ENCODE measurements at places on chromosomes 16 and 17. TPM values are rescaled to one million over a fixed set of nuclear protein-coding genes. Genes with fewer than 3 reads are reported as not detected.

- peak; percentile 89 for DNase-seq
Observed at GRCh38 chr16:48503779-48504178, 106.2 kb downstream of the N4BP1 start.

- no peak for DNase-seq
Observed at GRCh38 chr17:77203436-77203835, 62.7 kb downstream of the SEC14L1 start.

- no peak for DNase-seq
Observed at GRCh38 chr17:19457830-19458271, 46.8 kb downstream of the RNF112 start.

GRCh38 chr16:22206842-22207714 lies 1.0 kb downstream of the EEF2K start:
- DNase-seq = peak; percentile 57

- no peak for DNase-seq
Observed at GRCh38 chr17:17748179-17748578, 66.9 kb downstream of the RAI1 start.

DNA sequence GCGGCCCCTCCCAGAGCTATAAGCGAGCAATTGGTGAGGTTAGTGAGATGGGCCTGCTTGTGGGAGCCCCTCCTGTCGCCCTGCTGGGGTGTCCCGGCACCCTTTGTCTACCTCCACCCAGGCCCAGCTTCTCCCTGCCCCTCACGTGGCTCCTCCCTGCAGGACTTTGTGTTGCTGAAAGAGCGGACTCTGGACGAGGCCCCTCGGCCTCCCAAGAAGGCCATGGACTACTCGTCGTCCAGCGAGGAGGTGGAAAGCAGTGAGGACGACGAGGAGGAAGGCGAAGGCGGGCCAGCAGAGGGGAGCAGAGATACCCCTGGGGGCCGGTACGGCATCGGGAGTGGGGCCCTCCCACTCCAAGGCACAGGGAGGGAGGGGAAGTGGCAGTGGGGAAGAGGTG lies 6.1 kb upstream of the C17orf107 start:
- DNase-seq = no peak

DNA sequence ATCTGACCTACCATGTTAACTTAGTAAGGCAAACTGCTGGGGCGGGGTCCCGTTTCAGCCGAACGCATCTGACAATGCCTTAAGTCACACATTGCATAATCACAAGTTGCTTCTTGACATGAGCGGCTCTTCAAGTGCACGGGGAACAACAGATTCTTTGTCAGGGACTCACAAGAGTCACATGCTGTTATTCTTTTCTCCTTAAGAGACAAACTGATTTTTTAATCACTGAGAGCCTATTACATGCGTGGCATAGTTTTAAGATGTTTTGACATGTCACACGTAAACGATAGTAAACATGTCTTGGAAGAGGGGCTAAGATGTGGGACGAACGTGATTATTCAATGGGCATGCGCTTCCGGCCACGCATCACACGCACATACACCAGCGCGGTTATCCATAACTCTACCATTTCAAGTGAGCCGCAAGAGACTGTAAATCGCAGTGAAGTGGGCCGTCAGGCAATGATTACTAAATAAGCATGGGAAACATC lies 63.4 kb downstream of the ADCY9 start:
- DNase-seq = peak; percentile 81

- DNase-seq = peak; percentile 87
Observed at GRCh38 chr16:58499615-58500351, at the start of gene NDRG4. Gene NDRG4, plus strand, starts transcription at chr16:58500143. Its CDS starts 106 bp downstream, at chr16:58500249.

DNA sequence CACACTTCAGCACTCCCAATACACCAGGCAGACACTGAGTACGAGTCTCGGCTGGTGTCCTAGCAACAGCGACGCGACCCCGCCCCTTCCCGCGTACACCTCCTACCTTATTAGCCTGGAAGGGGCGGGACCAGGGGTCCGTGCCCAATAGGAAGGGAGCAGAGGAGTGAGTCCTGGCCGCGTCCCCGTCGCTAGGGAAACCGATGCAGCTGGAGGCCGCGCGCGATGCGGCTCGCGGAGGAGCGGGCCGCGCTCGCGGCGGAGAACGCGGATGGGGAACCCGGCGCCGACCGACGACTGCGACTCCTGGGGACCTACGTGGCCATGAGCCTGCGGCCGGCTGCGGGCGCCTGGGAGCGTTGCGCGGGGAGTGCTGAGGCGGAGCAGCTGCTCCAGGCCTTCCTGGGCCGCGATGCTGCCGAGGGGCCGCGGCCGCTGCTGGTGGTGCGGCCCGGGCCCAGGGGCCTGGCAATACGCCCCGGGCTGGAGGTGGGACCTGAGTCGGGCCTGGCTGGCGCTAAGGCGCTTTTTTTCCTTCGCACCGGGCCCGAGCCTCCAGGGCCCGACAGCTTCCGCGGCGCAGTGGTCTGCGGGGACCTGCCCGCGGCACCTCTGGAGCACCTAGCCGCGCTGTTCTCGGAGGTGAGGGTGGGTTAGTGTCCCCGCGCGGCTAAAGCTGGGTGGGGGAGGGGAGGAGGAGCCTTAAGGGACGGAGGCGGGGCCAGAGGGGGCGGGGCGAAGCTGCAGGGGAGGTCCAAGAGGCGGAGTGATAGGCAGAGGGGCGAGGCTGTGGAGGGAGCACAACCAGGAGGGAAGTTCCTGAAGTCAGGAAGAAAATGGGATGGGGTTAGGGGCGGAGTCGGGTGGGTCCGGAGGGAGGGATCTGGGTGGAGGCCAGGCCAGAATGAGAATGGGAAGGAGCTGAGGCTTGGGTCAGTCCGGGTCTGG lies at the start of gene DNAH9:
DNAH9 (plus strand) TSS at position 197 of the 948 bp plus-strand sequence; CDS start at position 226, 29 bp downstream.
- DNase-seq = no peak

DNA sequence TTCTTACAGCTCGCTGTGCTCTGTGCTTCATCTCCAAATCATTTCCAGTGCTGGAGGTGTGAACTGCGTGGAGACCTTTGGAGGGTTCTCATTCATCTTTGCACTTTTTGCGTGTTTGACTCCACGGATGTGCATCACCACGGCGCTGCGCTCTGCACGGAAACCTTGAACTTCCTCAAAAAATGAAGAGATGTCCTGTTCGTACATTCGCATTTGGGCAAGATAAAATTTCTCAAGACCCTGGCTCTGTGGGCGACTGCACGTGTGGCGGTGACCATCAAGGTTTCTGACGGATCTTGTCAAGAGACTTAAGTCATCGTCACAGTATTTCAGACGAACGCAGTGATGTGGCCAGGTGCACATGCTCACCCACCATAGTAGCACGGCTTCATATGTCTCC lies 10.3 kb upstream of the PVALEF start:
- no peak for DNase-seq

- no peak for DNase-seq
Observed at GRCh38 chr16:82567175-82567574, 59.6 kb upstream of the CDH13 start.

- DNase-seq = no peak
Observed at GRCh38 chr17:4557626-4558346, 2.6 kb downstream of the GGT6 start.

Gene AOC2
- total RNA-seq = 0.36 TPM

Gene ZNF423
- total RNA-seq = under 0.01 TPM

Gene KRT16
- not detected for total RNA-seq

Gene C17orf100
- total RNA-seq = 0.28 TPM

Gene ORC6
- 13.1 TPM for total RNA-seq

Gene MARVELD3
- total RNA-seq = not detected
